H9 (cell line): ENCODE measurements at places on chromosomes 16 and 17. TPM values are rescaled to one million over a fixed set of nuclear protein-coding genes. Genes with fewer than 3 reads are reported as not detected.

The KRT9 gene
- total RNA-seq, result not detected in 2 replicates

The GAS2L2 gene
- total RNA-seq, result not detected in 2 replicates

The ENPP7 gene
- not detected in 2 replicates for total RNA-seq

The CPPED1 gene
- 7.9 and 10.8 TPM in 2 replicates for total RNA-seq

The BRICD5 gene
- 10.8 and 11.9 TPM in 2 replicates for total RNA-seq

The ATF7IP2 gene
- total RNA-seq, result 18.1 and 21.5 TPM in 2 replicates

The KRTAP1-1 gene
- not detected in 2 replicates for total RNA-seq

The CA7 gene
- total RNA-seq, result 0.55 and 0.81 TPM in 2 replicates

The HOXB2 gene
- not detected in 2 replicates for total RNA-seq

The TMEM238L gene
- total RNA-seq, result not detected in 2 replicates

The ADAD2 gene
- total RNA-seq, result 0.99 and 1.0 TPM in 2 replicates
